ENCODE measurements at places on chromosomes 7 and 10. TPM values are rescaled to one million over a fixed set of nuclear protein-coding genes. Genes with fewer than 3 reads are reported as not detected.

ZNF862 gene
- total RNA-seq = 14.5 TPM

PPP1R17 gene
- not detected for total RNA-seq

GPR141 gene
- 1.2 TPM for total RNA-seq

LRIT1 gene
- total RNA-seq = not detected

DNA sequence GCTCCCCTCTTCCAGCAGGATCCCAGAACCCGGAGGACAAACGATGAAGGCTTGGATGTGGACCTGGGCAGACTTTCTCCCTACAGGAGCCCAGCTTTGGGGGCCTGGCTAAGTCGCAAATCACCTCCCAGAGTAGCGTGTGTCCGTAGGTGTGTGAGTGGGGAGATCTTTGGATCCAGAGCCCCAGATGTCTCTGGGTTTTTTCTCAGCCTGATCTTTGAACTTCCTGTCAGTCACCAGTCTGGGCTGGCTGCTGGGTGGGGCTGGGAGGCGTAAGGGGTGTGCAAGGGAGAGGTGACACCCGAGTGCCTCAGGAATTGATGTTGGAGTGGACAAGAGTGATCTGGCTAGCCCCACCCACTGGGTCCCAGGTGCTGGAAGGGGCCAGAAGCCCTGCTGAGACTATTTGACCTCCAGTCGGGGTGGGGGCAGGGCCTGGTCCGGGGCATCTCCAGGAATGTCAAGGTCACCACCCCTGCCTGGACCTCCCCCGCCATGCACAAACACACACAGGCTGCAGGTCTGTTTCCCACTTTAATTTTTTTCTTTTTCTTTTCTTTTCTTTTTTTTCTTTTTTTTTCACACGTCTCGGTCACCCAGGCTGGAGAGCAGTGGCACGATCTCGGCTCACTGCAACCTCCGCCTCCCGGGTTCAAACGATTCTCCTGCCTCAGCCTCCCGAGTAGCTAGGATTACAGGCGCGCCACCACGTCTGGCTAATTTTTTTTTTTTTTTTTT, at the start of gene MOGAT3:
TSS of gene MOGAT3 (minus strand) at position 175 of the 738 bp plus-strand sequence. CDS start 182 bp downstream, outside the sequence.
- DNase-seq = no peak

GRCh38 chr7:27205325-27206280, 5.7 kb upstream of the HOXA13 start:
- no peak for DNase-seq

DNA sequence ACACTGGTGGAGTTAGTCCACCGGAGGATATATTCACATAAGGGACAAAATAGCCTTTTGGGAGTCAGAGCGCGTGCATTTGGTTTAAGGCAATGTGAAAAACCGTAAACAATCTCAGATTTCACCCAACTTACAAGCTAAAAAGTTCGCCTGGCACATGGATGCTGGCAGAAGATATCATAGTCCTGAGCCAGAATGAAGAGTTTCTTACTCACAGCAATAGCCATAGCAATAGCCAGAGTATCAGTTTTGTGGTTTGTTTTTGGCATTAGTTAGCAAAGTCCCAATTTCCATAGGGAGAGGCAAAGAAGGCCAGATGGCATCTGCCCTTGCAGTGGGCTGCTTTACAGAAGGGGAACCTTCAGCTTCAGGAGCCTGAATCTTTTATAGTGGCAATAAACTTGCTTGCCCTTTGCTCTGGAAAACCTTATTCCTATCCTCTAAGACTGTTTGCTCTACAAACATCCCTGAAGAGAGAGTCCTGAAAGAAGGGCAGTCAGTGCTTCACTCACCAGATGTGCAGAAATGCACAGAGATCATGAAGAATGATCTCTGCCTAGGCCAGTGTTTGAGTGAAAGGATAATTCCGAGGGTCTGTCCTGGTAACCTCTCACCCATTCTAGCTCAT, 28.7 kb upstream of the RSBN1L start:
- no peak for DNase-seq

- no peak for DNase-seq
These were observed 77.9 kb downstream of the HERPUD2 start for GRCh38 chr7:35617041-35617440.

Measured in sigmoid colon (tissue), 7 donors.